ENCODE measurements at places on chromosomes 12 and 14.

- no peak for DNase-seq
Measured at GRCh38 chr14:60931218-60931617, 49.7 kb downstream of the TRMT5 start.

DNA sequence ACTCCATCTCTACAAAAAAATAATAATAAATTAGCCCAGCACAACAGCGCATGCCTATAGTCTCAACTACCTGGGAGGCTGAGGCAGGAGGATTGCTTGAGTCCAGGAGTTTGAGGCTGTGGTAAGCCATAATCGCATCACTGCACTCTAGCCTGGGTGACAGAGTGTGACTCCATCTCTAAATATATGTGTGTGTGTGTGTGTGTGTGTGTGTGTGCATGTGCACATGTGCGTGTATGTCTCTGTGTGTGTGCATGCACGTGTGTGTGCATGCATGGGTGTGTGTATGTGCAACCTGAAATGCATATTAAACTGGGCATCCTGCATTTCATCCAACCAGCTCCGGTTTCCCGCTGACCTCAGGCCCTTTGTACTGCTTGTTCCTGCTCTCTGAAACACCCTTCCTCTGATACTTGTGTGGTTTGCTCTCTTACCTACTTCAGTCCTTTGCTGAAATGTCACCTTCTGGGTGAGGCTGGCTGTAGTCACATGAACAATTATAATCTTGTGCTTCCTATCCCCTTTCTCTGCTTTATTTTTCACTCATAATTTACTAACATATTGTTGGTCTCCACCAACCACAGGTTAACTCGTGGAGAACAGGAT lies 46.9 kb downstream of the PHLDA1 start:
- no peak for DNase-seq

DNA sequence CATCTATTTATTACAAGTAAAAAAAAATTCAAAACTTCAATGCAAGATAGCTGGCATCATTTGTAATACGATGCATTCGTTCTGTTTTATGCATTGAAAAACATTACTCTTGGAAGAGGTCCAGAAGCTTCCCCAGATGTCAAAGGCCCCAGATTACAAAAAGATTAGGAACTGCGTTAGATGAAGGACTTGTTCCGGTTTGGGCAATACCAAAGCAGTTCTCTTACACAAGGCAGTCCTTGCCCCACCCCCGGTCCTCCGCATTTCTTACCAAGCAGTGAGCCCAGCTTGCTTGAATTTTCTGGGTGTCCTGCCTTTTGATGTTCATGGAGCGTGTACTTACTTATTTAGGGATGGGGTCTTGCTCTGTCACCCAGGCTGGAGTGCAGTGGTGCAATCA lies 4.8 kb upstream of the HVCN1 start:
- DNase-seq = no peak

DNA sequence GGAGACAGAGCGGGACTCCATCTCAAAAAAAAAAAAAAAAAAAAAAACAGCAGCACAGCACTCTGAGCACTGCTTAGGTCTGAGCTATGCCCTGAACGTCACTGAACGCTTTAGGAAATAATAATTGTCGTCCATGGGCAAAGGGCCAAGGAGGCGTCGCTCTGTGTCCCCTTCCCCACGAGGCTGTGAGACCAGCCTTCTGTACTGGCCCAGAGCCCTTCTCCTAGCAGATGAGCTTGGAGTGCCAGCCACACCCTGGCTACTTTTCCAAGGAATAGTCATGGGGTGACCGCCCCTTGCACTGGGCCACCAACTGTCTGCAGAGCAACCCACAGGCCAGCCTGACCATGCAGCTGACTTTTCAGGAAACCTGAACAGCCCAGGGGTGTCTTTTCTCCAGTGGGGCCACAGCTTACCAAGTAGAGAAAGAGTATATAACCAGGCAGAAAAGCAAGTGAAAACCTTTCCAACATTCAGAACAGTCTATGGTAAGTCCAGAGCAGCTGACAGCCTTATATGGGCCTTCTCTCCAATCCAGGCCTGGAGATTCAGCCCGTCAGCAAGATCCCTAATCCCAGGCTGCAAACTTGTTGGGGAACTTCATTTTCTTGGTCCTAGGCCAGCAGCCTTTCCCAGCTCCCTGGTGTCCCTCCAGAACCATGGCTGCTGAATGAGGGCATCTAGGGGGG lies 28.5 kb downstream of the CD9 start:
- DNase-seq = no peak

- no peak for DNase-seq
Measured at GRCh38 chr12:120822832-120823503, 81.2 kb downstream of the SPPL3 start.

DNA sequence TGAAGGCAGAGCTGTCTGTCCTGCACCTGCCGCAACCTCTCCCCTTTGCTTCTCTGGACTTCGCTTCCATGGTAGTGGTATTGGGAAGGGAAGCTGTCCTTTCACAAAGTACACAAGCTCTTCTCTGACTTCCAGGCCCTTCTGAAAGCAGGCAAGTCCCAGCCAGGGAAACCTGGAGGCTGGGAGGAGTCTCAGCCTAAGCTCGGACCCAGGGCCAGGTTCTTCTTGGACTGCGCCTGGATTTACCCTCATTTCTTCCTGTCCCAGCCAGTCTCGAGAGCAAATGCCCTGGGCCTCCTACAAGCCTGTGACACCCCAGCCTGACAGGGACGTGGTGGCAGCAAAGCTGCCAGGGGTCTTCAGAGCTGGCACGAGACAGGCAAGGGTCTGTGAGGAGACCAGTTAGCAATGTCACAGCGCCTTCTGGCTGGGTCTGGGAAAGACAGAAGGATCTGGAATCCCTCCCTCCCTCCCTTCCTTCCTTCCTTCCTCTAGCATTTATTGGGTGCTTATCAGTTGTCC lies 22.4 kb downstream of the ISCA2 start:
- DNase-seq = no peak

DNA sequence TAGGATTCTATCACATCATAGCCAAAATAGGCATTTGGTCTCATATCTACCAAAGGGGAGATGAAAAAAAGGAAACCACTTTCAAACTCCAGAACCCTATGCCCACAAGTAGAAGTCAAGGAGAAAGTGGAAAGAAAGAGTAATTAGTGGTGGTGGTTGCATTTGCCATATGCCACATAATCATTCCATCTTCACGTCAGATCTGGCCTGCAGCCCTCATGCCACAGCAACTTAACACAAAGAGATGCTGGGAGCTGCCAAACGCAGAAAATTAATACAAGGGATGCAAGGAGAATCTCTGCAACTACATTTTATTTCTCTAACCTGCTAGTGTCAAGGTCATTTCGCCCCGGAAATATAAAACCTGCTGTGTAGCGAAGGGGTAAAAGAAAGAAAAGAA lies 148.6 kb upstream of the FOXN3 start:
- no peak for DNase-seq

DNA sequence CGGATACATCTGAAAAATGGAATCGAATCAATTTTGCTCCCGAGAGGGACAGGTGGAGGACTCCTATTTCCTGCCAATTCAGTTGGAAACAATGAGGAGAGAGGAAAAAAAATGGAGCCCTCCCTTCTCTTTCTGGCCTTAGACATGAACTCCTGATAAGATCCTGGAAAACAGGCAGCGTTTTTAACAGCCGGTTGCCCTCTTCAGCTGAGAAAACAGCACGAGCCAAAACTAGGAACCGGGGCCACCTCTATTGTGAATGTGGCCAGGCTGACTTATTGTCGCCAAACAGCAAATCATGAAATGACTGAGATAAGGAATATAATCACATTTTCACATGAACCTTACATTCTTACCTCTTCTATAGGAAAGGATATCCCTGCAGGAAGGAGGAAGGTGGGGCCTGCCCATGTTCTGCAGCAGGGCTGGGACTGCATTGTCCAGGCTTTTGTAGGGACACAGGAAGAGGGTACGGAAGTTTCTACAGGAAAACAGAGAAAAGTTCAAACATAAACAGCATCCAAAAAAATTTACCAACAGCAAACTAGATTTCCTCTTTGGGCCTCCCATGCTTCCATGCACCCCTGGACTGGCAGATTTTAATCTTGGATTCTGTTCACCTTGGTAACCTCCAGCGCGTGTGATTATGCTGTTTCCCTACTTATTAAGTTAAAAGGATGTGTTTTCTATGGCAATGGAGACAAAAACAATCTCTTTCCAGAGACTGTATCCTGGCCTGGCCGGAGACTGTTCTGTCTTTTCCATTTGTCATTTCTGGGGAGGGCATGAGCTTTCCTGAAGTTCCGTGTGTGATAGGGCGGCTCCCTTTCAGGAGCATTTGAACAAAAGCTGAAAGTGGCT lies 29.0 kb upstream of the ELK3 start:
- DNase-seq = no peak

GRCh38 chr12:126704609-126705008 lies 1562.4 kb upstream of the TMEM132C start:
- no peak for DNase-seq

- no peak for DNase-seq
Measured at GRCh38 chr12:124866883-124867400, 3.3 kb upstream of the SCARB1 start.

- DNase-seq = no peak
Measured at GRCh38 chr12:105270671-105271255, 34.8 kb upstream of the APPL2 start.

- DNase-seq = no peak
Measured at GRCh38 chr12:90959538-90960139, 4.7 kb upstream of the CCER1 start.
